ENCODE measurements at places on chromosomes 7 and 10. TPM values are rescaled to one million over a fixed set of nuclear protein-coding genes. Genes with fewer than 3 reads are reported as not detected.

NEURL1 gene
- 16.8 TPM for total RNA-seq

RPEL1 gene
- not detected for total RNA-seq

CLEC5A gene
- 0.49 TPM for total RNA-seq

SPDYE6 gene
- total RNA-seq = not detected

ANXA8 gene
- total RNA-seq = 0.88 TPM

FAM171A1 gene
- 35.1 TPM for total RNA-seq

GNG11 gene
- 17.9 TPM for total RNA-seq

ADCY1 gene
- 43.0 TPM for total RNA-seq

PHYHIPL gene
- total RNA-seq = 46.2 TPM

ANKRD1 gene
- total RNA-seq = 5.3 TPM

ARID5B gene
- 42.7 TPM for total RNA-seq

HYAL4 gene
- not detected for total RNA-seq

MOSPD3 gene
- 10.0 TPM for total RNA-seq

NKX1-2 gene
- total RNA-seq = not detected

UCN3 gene
- not detected for total RNA-seq

PIK3CG gene
- total RNA-seq = 3.4 TPM

TMEM176A gene
- 15.6 TPM for total RNA-seq

RBM20 gene
- 2.7 TPM for total RNA-seq

PRSS2 gene
- not detected for total RNA-seq

TBL2 gene
- 49.6 TPM for total RNA-seq

HDAC9 gene
- total RNA-seq = 138 TPM

FAM25A gene
- total RNA-seq = not detected

UFSP1 gene
- total RNA-seq = 0.82 TPM

HEPACAM2 gene
- total RNA-seq = 0.38 TPM

CFAP58 gene
- 1.5 TPM for total RNA-seq

EPDR1 gene
- 20.7 TPM for total RNA-seq

MSMB gene
- total RNA-seq = not detected

WEE2 gene
- total RNA-seq = 0.27 TPM

IFIT1B gene
- 1.0 TPM for total RNA-seq

MYH16 gene
- not detected for total RNA-seq

TMEM178B gene
- 16.5 TPM for total RNA-seq

HBP1 gene
- total RNA-seq = 196 TPM

DRGX gene
- 1.3 TPM for total RNA-seq

ASB15 gene
- total RNA-seq = not detected

AUTS2 gene
- total RNA-seq = 147 TPM

TRPV5 gene
- 0.16 TPM for total RNA-seq

GIMAP6 gene
- total RNA-seq = 11.7 TPM

CAMK1D gene
- 22.9 TPM for total RNA-seq

STEAP1 gene
- 10.2 TPM for total RNA-seq

SPDYE1 gene
- not detected for total RNA-seq
